ENCODE measurements at places on chromosomes 1 and 21.
A peak's percentile ranks its signal among the peaks of the same experiment; 100 is the strongest.

- no peak for DNase-seq
These were observed 206.3 kb upstream of the KCTD3 start for GRCh38 chr1:215360758-215361157.

DNA sequence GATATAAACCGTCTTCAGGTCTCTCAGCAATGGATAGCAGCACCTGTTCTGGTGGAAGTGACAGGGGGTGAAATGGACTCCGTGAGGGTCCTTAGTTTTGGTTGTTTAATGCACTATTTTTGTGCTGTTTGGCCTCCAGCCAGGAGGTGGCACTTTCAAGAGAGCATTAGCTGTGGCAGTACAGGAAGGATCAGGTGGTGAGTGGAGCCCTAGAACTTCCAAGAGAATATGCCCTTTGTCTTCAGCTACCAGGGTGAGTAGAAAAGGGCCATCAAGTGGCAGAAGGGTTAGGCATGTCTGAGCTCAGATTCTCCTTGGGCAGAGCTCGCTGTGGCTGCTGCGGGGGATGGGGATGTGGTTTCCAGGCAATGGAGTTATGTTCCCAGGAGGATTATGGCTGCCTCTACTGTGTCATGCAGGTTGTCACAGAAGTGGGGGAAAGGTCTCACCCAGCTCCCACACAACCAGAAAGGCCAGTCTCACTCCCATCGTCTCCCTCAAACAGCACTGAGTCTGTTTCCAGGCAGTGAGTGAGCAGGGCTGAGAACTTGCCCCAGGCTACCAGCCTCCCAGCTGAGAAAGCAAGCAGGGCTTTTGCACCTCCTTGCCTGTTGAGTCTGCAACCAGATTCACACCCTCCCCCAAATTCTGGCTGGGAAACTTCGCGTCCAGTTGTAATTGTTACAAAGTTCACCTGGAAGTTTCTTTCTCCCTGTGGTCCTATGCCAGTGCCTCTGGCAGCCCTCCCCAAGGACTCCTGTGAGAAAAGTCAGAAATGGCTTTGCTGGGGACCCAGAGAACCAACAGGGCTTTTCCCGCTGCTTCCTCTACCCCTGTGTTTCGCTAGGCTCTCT, 39.1 kb upstream of the TTLL7 start:
- no peak for DNase-seq

GRCh38 chr1:197017558-197018146, 40.3 kb downstream of the CFHR5 start:
- no peak for DNase-seq

DNA sequence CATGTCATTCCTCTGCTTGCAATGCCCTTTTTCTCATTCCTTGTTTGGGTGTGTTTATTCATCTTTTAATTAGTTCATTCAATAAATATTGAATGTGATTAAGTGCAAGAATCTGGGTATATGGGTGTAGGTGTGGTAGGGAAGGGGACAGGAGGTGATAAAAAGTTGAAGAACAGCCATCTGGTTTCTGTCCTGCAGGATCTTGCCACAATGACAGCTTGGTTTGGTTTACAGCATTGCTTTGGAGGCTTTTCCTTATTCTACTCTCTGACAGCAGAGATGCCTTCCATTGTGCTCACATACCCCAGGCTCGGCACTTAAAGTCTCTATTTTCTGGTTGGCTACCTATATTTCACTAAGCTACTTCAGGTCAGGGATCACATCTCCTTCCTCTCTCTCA, 3.0 kb upstream of the REG4 start:
- no peak for DNase-seq

DNA sequence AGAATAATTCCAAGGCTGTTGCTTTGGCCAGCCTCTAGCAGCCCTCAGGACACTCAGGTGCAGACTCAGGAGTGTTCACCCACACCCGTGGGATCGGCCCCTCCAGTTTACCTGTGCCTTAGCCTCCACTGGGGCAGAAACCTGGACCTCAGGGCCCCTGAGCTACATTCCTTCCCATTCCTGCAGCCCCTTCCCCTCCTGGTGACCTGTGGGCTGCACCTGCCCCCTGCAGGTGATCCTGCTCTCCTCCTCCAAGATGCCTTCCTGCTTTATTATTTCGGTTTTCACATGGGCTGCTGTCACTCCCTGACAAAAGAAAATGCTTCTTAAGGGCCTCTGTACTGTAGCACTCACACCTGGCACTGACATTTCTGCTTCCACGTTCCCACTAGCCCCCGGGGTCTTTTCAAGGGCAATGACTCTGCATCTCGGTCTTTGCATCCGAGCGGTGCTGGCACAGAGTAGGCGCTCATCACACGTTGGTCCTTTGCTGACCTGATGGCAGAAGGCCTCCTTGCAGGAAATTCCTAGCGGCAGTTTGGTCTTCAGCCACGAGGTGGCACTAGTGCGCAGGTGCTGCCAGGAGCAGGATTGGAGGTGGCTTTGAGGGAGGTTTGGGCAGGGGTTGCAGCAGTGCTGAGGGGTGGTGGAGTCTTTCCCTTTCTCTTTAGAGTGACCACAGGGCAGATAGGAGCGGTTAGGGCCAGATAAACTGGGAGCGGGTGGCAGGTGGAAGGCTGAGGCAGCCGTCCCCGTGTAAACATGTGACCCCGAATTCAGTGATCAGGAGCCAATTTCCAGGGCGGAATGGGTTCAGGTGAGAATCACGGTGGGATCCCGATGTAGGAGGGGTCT, 25.3 kb upstream of the ETV3 start:
- peak; percentile 63 for DNase-seq

- DNase-seq: no peak
These were observed 143.9 kb downstream of the SIPA1L2 start for GRCh38 chr1:232486006-232486405.

DNA sequence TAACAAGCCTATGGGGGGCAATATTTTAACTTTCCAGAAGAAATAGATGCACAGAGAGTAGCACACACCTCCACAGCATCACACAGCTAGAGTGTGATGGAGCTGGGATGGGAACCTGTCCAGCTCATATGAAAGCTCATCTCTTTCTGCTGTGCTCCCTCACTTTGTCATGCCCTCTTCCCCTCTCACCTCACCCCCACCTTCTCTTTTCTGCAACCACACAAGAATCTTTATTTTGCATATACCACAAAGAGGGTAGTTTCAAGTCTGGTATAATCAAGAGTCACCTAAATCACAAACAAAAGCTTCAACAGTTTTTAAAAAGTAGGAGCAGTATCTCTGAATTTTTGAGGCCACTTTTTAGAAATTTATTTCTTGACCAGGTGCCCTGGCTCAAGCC, 22.6 kb downstream of the FOXD2 start:
- no peak for DNase-seq

DNA sequence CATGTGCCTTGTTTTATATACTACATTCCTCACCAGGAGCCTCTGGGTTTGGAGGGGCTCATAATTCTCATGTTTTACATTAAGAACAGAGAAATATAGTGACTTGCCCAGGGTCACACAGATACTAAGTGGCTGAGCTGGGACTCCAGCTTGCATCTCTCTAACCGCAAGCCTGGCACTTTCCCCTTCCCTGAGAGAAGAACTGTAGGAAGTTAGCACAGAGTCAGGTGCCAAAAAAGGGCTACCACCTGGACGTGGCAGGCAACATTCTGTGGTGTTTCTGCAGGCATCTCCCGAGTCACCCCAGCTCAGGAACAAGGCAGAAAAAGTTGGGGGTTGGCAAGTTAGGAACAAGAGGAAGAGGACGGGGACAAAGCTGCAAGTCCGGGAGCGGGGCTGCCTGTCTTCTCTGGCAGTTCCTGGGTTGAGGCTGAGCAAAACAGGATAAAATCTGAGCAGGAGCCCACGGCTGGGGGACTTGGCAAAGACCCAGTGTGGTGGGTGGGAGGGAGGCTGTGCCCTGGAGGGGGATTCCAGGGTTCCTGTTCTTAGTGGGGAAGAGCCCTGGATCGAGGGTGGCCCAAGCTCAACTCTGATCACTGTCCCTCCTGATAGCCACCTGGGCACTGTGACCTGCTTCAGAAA, 9.8 kb downstream of the PLA2G5 start:
- DNase-seq: no peak

DNA sequence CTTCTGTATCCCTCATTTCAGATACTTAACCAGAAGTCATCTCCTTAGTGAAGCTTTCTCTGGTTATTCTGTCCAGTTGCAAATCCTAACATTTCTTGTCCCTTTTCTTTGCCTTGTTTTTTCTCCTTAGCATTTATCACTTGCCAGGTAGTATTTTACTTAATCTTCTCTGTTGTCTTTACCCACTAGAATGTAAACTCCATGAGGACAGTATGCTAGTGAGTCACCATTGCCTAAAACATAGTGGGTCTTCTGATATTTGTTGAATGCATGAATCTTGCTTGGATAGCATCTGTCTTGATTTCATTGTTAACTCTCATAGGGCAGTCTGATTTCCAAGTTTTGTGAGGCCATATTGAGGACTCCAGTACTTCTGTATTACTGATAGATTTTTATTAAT, 9.6 kb downstream of the CAPZA1 start:
- DNase-seq: no peak

DNA sequence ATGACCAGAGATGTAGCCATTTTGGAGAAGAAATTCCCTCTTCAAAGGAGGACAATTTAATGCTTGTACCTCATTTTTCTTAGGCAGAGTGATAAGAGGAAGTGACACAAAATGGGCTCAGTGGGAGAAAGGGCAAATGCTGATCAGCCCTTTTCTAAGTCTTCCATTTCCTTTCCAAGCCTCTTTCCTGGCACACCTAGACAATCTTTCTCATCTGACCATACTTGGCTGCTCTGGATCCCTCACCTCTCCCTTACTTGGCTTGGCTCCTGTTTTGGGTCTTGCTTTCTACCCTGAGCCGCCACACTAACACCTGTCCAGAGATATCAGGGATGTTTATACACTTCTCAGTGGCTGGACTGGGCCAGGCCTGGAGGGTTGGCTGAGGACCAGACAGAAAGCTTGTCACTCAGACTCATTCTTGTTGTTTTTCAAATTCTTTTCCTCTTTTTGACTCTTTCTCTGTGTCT, 13.1 kb downstream of the TXNIP start:
- no peak for DNase-seq

GRCh38 chr1:12087797-12088314, 24.8 kb downstream of the TNFRSF8 start:
- no peak for DNase-seq

DNA sequence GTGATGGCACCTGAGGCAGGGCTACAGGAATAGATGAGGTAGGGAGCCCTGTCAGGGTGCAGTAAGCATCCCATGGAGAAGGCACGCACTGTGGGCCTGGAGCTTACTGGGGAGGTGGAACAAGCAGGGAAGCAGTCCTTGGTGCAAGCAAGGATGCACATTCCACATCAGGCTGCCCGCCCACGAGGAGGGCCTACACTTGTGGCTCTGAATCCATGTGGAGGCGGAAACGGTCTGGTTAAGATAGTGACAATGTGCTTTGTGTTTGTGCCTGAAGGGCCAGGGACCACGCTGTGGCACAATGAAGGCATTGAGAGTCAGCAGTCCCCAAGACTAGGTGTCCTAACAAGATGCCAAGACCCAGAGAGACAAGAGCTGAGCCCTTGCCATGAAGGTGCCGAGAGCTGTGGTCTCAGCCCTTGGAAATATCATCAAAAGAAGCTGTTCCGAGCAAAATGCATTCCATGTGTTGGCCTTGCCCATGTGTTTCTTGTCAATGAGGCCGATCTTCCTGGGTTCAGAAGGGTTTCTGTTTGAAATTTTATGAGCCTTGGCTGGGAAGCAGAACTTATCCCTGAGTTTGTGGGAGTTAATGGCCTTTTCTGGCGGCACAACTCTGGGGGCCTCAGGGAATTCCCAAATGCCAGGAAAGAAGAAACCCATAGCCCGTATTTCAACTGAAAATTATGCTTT, 111.9 kb downstream of the NGF start:
- no peak for DNase-seq

GRCh38 chr1:95562230-95562629, 328.2 kb downstream of the RWDD3 start:
- no peak for DNase-seq

GRCh38 chr1:240687820-240688219, 75.9 kb upstream of the GREM2 start:
- no peak for DNase-seq

DNA sequence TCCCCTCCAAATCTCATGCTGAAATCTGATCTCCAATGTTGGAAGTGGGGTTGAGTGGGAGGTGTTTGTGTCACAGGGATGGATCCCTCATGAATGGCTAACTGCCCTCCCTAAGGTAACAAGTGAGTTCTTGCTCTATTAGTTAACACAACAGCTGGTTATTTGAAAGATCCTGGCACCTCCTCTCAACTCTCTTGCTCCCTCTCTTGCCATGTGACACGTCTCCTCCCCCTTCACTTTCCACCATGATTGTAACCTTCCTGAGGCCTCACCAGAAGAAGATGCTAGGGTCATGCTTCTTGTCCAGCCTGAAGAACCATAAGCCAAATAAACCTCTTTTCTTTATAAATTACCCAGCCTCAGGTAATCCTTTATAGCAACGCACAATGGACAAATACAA, 28.5 kb downstream of the DENND2C start:
- no peak for DNase-seq

GRCh38 chr1:184039126-184039525, 1.6 kb upstream of the COLGALT2 start:
- no peak for DNase-seq

GRCh38 chr1:245695211-245695610, 540.4 kb downstream of the KIF26B start:
- no peak for DNase-seq

- no peak for DNase-seq
These were observed 599.6 kb upstream of the PRMT6 start for GRCh38 chr1:106456832-106457231.
